ENCODE measurements at places on chromosomes 7 and 10. TPM values are rescaled to one million over a fixed set of nuclear protein-coding genes. Genes with fewer than 3 reads are reported as not detected.

Gene CDC14C
- not detected for polyA plus RNA-seq

Gene TBRG4
- 39.5 TPM for polyA plus RNA-seq

Gene XPNPEP1
- 36.4 TPM for polyA plus RNA-seq

Gene SRRM3
- polyA plus RNA-seq = not detected

Gene SPAM1
- polyA plus RNA-seq = not detected

Gene SEMA3D
- polyA plus RNA-seq = not detected

Gene EXOC6
- polyA plus RNA-seq = 6.4 TPM

Gene GPRIN2
- not detected for polyA plus RNA-seq

Gene PRR15
- polyA plus RNA-seq = not detected

Gene CAMK2G
- 4.8 TPM for polyA plus RNA-seq

Gene FLNC
- polyA plus RNA-seq = not detected

Gene CFTR
- not detected for polyA plus RNA-seq

Gene ELFN1
- polyA plus RNA-seq = not detected

Gene TSPAN15
- polyA plus RNA-seq = 2.4 TPM

Gene NRAP
- not detected for polyA plus RNA-seq

Gene RASSF4
- polyA plus RNA-seq = 38.0 TPM

Gene SH2D4B
- polyA plus RNA-seq = not detected

Gene UPK3B
- not detected for polyA plus RNA-seq

Gene CPA1
- polyA plus RNA-seq = not detected

Gene SPDYE6
- polyA plus RNA-seq = not detected

Gene DNTT
- polyA plus RNA-seq = not detected

Gene GATA3
- 36.8 TPM for polyA plus RNA-seq

Gene ZNF485
- 2.4 TPM for polyA plus RNA-seq

Gene TIMM23B
- 16.5 TPM for polyA plus RNA-seq

Gene MOGAT3
- polyA plus RNA-seq = not detected

Gene PTPRN2
- 2.2 TPM for polyA plus RNA-seq

Gene MCM10
- 0.55 TPM for polyA plus RNA-seq

Gene OR2A7
- not detected for polyA plus RNA-seq

Gene SORCS1
- polyA plus RNA-seq = not detected

Gene ECD
- polyA plus RNA-seq = 26.3 TPM

Gene STAMBPL1
- 4.2 TPM for polyA plus RNA-seq

Gene FAM25A
- not detected for polyA plus RNA-seq

Gene NPSR1
- polyA plus RNA-seq = not detected

Gene NUTM2A
- polyA plus RNA-seq = not detected

Gene TMEM273
- polyA plus RNA-seq = 47.0 TPM

Gene TRPV5
- not detected for polyA plus RNA-seq

Gene MEST
- polyA plus RNA-seq = 0.53 TPM

Gene LRIT1
- not detected for polyA plus RNA-seq

Gene CCL24
- polyA plus RNA-seq = not detected

Gene GNGT1
- polyA plus RNA-seq = not detected

Gene IFIT3
- polyA plus RNA-seq = 8.2 TPM

Gene RBM20
- not detected for polyA plus RNA-seq

Gene PTPN12
- polyA plus RNA-seq = 26.4 TPM

Gene IL15RA
- polyA plus RNA-seq = 7.4 TPM

Gene GJD4
- not detected for polyA plus RNA-seq

Gene ATP5MK
- polyA plus RNA-seq = 588 TPM

Gene FAM180A
- polyA plus RNA-seq = not detected

Gene EVX1
- polyA plus RNA-seq = not detected

Gene NUTM2E
- polyA plus RNA-seq = not detected

Gene SKIDA1
- not detected for polyA plus RNA-seq

Gene EIF5AL1
- 0.48 TPM for polyA plus RNA-seq

Gene AASS
- not detected for polyA plus RNA-seq

Gene COBL
- polyA plus RNA-seq = not detected

All from immature natural killer cell (primary cell).